KBM-7 (cell line): ENCODE measurements at places on chromosomes 2 and 18.
A peak's percentile ranks its signal among the peaks of the same experiment; 100 is the strongest.

GRCh38 chr2:158487419-158487818 lies 30.7 kb downstream of the PKP4 start:
- no peak for DNase-seq

DNA sequence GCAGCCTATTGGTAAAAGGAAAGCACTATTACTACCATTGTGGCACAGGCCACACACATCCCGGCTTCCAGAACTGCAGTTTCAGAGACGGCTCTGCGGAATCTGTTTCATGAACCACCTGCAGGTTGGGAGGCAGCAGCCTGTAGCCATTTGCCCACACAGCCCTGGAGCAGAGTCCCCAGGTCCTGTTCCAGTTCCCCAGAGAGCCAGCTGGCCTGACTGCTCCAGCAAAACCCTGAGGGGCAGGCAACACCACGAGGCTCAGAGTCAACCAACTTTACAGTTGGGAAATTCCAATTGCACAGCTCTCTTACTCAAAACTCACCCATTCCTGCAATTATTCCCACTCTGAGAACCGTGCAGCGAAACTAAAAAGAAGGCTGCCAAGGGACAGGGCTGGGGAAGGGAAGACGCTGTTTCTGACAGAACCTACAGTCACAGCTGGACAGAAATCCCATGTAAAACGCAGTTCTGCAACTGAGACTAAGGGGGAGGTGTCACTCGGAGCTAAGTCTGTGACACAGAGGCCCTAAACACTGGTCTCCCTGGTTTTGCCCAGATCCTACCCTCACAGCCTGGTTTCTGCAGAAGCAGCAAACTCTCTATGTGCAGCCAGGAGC lies 219.4 kb downstream of the TMEM163 start:
- no peak for DNase-seq

GRCh38 chr18:79108549-79109215 lies 39.5 kb downstream of the ATP9B start:
- DNase-seq: no peak

- no peak for DNase-seq
Measured at GRCh38 chr18:25279556-25279955, 72.4 kb downstream of the ZNF521 start.

DNA sequence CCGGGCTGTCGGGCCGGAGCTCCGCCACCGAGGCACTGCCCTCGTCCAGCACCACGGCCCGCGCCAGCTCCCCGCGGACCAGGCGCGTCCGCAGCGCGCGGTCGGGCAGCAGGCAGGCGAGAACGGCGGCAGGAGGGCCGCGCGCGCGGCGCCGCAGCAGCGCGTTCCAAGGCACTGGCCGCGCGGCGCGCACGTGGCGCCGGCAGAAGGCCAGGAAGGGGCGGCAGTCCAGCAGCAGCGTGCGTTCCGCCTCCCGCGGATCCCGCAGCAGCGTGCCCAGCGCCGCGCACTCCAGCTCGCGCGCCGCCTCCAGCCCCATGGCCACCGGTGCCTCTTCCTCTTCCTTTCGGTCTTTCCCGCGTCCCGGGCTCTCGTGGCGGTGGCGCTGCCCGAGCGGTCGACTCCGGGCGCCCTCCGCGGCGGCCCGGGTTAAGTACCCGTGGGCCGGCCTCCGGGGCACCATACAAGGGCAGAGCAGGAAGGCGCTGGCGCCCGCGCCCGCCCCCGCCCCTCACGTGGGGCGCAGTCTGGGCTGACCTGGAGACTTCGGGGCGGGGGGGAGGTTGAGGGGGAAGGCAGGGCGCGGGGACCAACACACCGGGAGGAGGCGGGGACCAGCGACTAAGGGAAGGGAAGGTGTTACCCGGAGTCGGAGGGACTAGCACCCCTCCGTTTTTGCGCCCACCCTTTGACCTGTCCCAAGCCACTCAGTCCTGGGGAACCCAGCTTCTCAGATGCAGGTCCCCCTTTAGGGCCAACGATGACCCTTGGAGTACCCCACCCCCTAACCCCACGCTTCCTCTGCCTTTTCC lies at the start of gene DUSP2:
DUSP2 (minus strand) TSS at position 405 of the 812 bp plus-strand sequence; CDS start at position 319, 86 bp downstream.
- DNase-seq: peak; percentile 90

DNA sequence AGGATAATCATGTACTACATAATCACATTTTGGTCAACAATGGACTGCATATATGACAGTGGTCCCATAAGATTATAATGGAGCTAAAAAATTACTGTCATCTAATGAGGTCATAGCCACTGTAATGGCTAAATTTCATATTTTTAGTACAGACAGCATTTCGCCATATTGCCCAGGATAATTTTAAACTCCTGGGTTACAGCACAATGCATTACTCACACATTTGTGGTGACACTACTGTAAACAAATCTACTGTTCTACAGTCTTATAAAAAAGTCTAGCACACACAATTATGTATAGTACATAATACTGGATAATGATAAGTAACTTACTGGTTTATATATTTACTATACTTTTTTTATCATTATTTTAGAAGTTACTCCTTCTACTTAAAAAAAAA lies 12.8 kb downstream of the EIF2AK2 start:
- no peak for DNase-seq

GRCh38 chr18:71797554-71797953 lies 746.6 kb downstream of the CBLN2 start:
- no peak for DNase-seq

- DNase-seq: peak; percentile 28
Measured at GRCh38 chr2:88090446-88091283, 23.0 kb downstream of the SMYD1 start.

- DNase-seq: no peak
Measured at GRCh38 chr2:11629851-11630250, 40.1 kb downstream of the NTSR2 start.

DNA sequence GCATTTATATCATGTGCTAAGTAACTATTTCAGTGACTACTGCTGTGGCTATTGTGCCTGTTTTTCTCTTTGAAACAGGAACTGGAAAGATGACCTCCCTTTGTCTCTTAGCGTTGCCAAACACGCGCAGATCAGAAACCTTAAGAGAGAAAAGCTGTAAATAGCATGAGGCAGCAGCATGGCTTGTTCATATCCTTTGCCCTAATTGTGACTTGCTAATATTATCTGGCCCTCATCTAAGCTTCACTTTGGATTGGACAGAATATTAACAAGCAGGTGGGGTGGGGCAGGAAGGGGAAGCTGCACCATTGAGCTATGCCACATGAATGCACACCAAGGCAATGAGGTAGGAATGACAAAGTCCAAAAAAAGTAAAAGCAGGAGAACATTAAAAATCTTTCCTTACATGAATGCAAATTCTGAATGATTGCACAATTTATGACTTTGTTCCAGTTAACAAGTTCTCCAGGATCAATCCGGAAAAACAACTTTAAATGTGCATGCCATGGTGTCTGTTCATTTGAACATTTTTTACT lies 128.4 kb downstream of the IRS1 start:
- no peak for DNase-seq

DNA sequence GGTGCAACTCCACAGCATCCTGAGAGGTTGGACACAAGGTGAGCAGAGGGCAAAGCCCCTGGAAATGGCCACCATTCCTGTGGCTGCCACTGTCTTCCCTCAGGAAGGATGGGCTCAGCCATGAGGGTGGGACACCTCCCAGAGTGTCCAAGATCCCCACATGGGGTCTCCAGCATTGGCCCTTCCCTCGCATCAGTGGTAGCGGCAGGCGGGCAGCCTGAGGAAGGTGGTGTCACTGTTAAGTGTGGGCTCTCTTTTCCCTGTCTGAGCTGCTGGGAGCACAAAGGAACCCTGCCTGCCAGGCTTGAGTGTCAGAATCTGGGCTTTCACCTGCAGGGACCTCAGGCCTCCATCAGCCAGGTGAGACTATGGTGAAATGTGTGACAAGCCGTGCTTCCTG lies 47.6 kb downstream of the SP110 start:
- DNase-seq: no peak

- no peak for DNase-seq
Measured at GRCh38 chr2:7646661-7647060, 729.4 kb downstream of the RNF144A start.

DNA sequence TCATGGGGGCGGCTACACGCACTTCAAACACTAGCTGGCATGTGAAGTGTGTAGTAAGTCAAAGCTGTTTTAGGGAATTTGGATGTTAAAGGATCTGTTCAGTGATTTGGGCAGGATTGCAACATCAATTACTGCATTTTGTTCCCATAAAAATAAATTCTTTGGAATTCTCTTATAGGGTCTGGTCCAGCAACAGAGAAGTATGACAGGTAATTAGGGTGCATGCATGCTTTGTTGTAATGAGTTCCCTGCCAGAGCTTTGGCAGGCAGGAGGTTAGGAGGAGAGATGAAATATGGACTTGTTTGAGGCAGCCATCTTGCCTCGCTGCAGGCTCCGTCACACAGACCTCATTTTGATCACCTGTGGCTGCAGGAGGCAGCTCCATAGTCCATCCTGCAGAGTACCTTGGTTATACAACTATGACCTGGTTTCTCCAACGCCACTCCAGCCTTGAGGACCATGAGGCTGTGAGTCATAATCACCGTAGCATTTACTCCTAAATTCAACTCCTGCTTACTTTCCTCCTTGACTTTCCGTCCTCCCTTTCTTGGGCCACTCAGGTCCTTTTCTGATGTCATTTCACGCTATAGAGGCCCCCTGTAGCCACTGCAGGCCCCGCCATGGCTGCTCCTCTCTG lies 26.5 kb upstream of the EML4 start:
- DNase-seq: no peak

DNA sequence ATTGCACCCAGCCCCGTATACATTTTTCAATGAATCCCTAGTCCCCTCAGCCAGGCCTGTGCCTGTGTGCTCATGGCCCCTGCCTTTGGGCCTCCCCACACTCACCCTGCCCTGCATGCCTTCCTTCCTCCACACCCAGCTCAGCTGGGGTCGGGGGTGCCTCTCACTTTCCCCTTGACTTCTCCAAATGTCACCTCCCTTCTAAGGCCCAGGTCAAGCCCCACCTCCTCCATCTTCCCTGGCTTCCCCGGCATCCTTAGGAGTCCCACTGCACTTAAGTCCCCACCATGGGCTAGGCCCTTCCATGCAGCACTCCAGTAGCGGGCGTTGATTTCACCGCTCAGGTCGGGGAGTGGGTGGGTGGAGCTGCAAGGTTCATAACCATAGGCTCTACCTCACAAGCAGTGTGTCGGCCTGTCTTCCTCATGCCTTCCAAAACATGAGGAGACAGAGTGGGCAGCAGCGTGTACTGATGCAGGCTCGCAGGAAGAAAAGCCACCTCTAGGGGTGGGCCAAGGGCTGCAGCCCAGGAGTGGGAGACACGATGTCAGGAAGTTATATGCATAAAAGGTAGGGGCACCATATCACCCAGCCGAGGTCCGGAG lies 47.7 kb downstream of the DNMT3A start:
- DNase-seq: no peak

DNA sequence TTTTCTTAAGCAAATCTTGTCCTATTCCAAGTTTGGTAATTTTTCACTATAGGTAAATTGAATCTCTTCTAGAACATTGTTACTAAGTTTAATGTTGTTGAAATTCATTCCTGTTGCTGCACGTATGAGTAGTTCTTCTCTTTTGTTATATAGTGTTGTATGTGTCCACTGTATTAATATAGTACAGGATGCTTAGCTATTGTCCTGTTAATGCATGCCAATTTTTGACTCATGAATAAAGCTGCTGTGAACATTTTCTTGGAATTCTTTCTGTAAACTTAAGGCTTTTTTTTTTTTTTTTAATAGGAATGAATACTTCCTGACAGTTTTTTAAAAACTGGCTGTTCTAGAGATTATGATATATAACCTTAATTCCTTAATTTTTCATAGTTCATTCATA lies 326.9 kb downstream of the SLC4A3 start:
- no peak for DNase-seq

- DNase-seq: no peak
Measured at GRCh38 chr2:189614585-189614984, 34.0 kb upstream of the SLC40A1 start.

- DNase-seq: peak; percentile 31
Measured at GRCh38 chr2:181183878-181184542, 203.6 kb downstream of the UBE2E3 start.

DNA sequence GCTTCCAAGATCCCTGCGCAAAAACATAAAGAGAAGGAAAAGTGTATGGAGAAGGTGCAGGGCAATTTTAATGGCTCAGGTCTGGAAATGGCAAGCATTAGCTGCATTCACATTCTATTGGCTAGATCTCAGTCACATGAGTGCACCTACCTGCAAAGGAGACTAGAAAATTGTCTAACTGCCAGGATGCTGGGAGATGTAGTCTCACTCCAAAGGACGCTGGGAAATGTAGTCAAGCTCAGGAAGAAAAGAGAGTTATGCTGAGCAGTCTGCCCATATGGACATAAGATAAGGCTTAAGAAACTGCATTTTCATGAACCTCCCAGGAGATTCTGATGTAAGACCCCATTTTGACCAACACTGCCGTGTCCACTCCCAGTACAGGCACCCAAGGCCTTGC lies 9.5 kb upstream of the KLHL29 start:
- no peak for DNase-seq

- no peak for DNase-seq
Measured at GRCh38 chr2:193837111-193837738, 1642.5 kb upstream of the TMEFF2 start.

GRCh38 chr18:79949697-79950487 lies 1.6 kb downstream of the SLC66A2 start:
- peak; percentile 92 for DNase-seq

DNA sequence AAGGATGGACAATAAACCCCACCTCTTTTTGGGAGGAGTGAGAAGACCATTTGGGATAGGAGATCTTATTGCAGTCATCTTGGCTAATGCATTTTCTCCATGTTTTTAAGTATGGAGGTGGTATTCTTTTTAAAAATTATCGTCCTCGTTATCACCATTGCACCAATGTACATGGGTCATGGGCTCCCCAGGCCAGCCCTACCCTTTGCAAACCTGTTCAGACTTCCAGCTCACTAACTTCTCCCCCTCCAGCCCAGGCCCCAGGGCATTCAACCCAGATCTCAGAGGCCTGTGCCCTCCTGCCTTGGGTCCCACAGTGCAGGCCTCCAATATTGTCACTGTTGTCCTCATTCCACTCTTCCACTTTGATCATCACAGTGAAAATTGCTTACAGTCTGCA lies 68.4 kb downstream of the BCL2L11 start:
- DNase-seq: no peak

DNA sequence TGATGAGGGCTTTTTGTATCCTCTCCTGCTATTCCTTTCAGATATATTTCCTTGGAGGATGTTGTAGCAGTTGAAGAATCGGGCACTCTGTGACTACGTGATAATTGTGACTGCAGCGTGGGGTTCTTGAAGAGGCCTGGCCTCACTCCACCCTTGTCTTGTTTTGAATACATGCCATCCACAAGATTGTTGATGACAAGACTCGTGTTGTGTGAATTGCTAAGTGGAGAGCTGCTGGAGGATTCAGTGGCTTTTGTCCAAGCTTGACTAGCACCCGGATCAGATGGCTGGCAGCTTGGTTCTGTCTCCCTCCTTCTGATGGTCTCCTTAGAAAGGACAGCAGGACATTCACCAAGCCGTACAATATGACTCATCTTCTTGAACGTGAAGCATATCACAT lies 146.9 kb downstream of the DAW1 start:
- DNase-seq: no peak

DNA sequence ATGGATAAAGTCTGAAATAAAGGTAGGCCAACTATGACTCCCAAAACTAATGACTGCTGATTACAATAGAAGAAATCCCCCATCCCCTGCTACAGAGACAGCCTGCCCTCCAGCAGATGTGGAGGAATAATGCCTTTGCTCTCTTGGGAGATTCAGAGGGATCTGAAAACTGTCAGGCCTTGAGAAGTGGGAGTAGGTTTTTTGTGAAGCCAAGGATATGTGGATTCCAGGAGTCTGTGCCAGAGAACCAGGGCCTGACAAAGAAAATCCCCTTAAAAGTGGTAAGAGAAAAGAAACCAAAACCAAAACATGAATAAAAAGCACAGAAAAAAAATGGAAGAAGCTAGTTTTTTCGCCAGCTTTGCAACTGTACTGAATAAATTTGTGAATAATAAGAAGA lies 397.6 kb downstream of the ZNF521 start:
- no peak for DNase-seq
